ENCODE measurements at places on chromosomes 3 and 15.

- DNase-seq: no peak
Observed at GRCh38 chr3:57896031-57896430, 112.2 kb upstream of the FLNB start.

DNA sequence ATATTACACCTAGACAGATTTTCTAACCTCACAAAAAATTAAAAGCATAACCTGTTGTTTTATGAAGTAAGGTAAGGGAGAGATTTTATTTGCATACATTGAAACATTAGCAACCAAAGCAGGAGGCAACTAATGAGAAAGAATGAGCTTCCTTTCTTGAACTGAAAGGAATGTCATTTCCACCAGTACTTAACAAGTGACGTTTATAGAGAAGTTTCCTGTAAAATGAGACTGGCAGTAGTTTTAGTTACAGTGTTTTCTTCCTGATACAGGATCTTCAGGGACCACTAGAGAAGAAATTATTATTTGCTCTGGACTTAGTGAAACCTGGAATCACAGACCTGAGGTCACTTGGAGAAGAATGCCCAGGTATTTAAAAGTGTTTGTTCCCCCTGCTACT, 27.4 kb upstream of the FRMD5 start:
- no peak for DNase-seq

DNA sequence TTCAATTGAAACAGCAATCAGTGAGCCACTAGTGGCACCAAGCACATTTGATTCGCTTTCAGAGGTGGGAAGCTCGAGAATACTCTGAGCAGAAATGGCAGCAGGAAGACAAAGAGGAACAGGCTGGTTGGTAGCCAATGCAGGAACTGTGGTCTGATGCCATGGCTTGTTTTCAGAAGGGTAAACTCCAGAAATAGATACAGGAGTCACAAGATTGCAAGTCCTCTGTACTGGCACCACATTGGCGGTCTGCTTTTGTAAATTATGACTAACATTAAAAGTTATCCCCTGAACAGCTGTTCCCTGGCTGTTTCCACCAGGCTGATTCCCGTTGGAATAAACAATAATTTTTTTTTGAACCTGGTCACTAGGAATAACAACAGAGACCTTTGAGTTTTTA, 35.5 kb downstream of the USF3 start:
- DNase-seq: no peak

DNA sequence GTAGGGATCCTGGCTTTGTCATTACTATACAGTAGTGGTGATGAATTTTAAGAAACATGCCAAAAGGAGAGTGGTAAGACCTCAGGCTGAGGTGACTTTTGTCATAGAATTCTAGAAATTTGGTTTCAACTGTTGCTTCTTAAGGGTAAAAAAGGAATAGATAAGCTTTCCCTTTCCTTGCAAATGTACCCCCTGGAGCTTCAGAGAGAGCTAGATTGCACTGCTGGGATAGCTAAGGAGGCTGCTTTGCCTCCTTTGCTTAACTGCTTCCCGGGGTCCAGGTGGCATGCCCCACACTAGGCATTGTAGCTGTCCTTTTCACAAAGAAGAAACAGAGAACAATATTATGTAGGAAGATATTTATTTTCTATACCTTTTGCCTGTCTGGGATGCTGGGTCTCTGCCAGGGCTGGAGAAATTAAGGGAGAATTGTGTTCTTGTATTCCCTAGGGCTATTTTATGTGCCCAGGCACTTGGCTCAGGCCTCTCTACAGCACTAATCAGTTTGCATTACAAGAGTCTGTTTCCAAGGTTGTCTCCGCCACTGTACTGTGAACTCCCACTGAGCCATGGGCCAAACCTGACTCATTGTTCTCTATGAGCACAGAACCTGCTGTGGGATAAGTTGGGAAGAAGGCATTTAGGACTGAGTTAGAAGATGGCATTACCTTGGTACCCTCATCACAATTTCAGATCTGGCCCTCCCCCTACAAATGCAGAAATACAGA, 460.0 kb downstream of the PDCD6IP start:
- DNase-seq: no peak

GRCh38 chr15:70853318-70853972, 512 bp downstream of the LARP6 start:
- DNase-seq: no peak

- no peak for DNase-seq
Observed at GRCh38 chr15:91408476-91409076, 308.5 kb downstream of the SV2B start.

- no peak for DNase-seq
Observed at GRCh38 chr15:90932660-90932991, 277 bp upstream of the HDDC3 start.

DNA sequence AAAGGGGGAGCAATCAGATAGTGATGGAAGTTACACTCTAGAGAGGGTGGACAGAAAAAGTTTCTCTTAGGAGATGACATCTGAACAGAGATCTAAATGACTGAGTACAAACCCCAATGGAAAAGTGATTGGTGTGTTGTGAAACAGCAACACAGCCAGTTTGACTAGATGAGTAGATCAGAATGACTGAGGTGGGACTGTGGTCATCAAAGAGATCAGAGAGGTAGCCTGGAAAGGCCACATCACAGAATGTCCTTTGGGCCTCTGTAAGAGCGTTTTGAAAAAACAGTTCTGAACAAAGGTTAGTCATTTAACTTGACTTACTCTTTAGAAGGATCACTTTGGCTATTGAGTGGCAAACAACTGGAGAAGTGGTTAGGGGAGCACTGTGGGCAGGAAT, 10.6 kb downstream of the LRRC58 start:
- no peak for DNase-seq

GRCh38 chr3:84885199-84885882, 73.4 kb upstream of the CADM2 start:
- DNase-seq: no peak

DNA sequence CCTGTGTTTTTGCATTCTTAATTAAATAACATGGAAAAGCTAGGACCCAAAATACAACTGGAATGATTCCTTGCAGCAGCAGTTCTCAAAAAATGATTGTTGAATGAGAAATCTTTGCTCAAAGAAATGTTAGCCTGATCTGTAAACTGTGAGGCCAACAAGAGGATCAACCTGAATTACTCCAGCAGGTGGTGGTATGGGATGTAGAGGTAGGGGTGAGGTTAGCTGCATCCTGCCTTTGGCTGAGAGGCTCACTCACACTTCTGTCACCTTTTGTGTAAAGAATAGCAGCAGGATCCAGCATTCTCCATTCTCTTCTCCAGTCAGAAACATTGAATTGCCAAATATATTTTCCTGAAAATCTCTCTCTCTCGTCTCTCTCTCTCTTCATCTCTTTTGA, 26.5 kb upstream of the FAM98B start:
- DNase-seq: no peak

DNA sequence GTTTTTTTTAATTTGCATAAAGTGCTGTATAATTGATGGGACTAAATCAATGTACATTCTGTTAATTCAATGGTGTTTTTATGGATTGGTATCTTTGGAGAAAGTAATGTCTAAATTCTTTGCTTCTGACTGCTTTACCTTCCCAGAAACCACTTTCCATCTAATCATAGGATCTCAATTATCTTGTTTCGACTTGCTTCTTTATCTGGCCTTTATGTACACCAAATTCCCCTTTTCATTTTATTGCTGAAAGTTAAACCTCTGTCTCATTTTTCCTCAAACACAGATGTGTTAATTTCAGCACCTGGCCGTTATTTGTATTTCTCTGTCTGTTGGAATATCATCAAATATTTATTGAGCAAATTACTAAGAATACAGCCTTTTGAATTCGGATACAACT, 287.3 kb upstream of the GBE1 start:
- no peak for DNase-seq

- no peak for DNase-seq
Observed at GRCh38 chr15:59946084-59946483, 58.0 kb upstream of the FOXB1 start.

GRCh38 chr3:38473229-38473628, 19.5 kb downstream of the ACVR2B start:
- DNase-seq: no peak

GRCh38 chr3:160921020-160921635, 165.1 kb downstream of the PPM1L start:
- DNase-seq: no peak

GRCh38 chr15:87557881-87558280, 698.7 kb downstream of the NTRK3 start:
- no peak for DNase-seq

DNA sequence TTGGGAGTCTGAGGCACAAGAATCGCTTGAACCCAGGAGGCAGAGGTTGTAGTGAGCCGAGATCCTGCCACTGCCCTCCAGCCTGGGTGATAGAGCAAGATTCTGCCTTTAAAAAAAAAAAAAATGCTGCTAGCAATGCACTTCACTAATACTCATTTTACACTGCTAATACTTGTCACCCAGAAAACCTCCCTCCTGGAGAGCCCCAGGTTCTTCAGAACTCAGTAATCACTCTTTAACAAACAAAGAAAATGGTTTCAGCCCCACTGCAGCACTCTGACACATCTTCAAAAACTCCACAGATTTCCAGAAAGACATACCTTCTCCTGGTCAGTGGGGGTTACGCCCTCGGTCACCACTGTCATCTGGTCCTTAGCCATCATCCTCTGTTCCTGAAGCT, 366.7 kb downstream of the SHQ1 start:
- no peak for DNase-seq

- no peak for DNase-seq
Observed at GRCh38 chr3:172102883-172103310, 63.5 kb downstream of the FNDC3B start.

GRCh38 chr3:114421204-114421603, 127.4 kb downstream of the TIGIT start:
- DNase-seq: no peak

GRCh38 chr15:36763685-36764084, 184.3 kb downstream of the CDIN1 start:
- no peak for DNase-seq

DNA sequence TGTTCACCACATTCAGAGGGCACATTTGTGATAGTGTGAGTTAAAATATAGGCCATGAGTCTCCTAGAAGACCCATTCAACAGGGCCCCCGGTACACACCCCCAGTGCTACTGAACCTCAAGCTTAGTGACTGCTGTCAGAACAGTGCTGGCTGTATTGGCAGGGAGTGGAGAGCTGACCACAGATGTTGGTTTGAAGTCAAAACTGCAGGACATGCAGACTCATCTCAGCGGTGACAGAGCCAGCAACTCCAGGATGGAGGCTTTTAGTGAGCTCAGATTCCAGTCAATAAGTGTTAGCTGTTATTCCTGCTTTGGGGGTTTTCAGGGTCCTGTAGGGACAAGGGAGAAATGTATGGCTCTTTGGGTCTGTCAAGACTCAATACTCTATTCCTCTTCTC, 29.1 kb downstream of the PRR20G start:
- DNase-seq: no peak

DNA sequence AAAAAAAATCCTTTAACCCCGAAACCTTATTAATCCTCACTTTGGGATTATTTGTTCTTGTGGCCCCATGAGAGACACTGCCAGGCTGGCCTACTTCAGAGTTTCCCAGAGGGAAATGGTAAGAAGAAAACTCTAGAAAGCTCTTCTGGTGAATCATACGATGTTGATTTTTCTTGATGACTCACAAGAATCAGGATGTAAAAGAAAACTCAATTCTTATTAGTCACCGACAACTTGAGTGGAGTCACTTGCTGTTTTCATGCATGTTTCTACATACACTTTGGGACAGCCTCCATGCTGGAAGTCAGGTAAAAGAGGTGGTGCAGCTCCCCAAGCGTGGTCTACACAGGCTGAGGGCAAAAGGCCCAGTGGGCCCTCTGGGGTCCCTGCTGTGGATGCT, 42.8 kb downstream of the MYO5C start:
- DNase-seq: no peak

- no peak for DNase-seq
Observed at GRCh38 chr3:21893242-21893641, 142.2 kb upstream of the ZNF385D start.

- DNase-seq: no peak
Observed at GRCh38 chr15:40388941-40389823, 6.7 kb downstream of the KNSTRN start.

GRCh38 chr3:32208447-32208846, 30.0 kb upstream of the CMTM8 start:
- DNase-seq: no peak

- no peak for DNase-seq
Observed at GRCh38 chr3:9224490-9224889, 25.0 kb downstream of the SRGAP3 start.

- DNase-seq: peak; percentile 66
Observed at GRCh38 chr3:53375019-53375418, 27.7 kb upstream of the DCP1A start.

- DNase-seq: no peak
Observed at GRCh38 chr15:62552444-62552843, 387.4 kb upstream of the C2CD4B start.

DNA sequence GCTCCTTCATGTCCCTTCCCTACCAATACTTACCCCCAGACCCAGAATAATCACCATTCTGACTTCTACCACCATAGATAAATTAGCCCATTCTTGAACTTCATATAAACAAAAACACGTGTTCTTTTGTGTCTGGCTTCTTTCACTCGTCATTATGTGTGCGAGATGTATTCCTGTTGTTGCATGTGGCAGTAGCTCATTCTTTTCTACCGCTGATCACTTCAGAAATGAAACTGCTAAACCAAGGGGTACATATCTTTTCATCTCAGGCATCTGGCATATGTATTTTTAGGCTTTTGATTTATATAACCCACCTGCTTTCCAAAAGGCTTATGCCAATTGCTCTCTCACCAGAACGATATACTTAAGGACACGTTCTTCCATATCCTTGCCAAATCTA, 13.8 kb upstream of the SCG3 start:
- DNase-seq: no peak

DNA sequence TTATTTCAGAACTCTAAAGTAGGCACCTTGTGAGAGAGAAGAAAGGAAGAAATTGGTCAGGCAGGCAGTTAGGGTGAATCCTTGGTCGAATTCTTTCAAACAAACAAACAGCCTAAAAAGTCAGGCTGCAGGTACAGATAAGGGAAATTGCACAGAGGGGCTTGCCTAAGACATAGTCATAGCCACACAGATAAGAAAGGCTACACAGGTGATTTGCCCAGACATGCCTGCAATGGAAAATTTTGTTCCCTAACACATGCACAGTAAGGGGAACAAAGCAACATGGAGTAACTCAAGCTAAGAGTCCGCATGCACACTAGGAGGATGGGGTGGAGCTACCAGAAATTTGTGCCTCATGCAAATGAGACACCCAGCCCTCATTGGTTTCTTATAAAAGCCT, 91.4 kb upstream of the TUSC7 start:
- no peak for DNase-seq

DNA sequence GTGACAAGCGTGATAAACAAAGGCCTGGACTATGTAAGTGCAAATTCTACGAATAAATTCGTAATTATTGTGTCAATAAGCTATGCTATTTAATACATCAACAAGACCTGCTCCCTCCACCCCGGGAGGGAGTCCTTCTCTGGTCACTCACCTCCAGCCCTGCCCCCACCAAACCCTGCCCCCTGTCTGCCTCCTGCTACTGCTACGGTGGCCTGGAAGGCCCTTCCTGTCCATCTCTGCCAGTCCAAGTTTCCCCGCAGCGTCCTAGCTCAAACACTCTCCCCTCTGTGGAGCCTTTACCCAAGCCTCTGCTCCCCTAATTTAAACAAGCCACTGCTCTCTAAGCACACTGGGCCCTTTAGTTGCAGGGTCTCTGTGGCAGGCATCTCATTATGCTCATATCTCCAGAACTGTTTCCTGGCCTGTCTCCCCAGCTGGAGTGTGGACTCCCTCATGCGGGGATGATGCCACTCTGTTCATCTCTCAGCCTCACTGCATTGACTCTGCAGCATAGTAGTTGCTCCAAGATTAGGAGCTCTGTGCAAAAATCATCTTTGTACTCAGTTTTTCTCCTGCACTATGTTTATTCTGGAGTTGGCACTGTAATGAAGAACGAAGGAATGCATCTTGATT, 241.2 kb downstream of the NTRK3 start:
- no peak for DNase-seq
